Natural killer cell treated with Interleukin-12 subunit alpha and Interleukin-12 subunit beta and Interleukin-15 and Interleukin-18, amount 100 ng/mL, for 72 hours (primary cell): ENCODE measurements at places on chromosomes 3 and 15. TPM values are rescaled to one million over a fixed set of nuclear protein-coding genes. Genes with fewer than 3 reads are reported as not detected.

Gene COL6A5
- not detected for total RNA-seq

GRCh38 chr3:43212914-43213611, 73.3 kb upstream of the SNRK start:
- no peak for DNase-seq

DNA sequence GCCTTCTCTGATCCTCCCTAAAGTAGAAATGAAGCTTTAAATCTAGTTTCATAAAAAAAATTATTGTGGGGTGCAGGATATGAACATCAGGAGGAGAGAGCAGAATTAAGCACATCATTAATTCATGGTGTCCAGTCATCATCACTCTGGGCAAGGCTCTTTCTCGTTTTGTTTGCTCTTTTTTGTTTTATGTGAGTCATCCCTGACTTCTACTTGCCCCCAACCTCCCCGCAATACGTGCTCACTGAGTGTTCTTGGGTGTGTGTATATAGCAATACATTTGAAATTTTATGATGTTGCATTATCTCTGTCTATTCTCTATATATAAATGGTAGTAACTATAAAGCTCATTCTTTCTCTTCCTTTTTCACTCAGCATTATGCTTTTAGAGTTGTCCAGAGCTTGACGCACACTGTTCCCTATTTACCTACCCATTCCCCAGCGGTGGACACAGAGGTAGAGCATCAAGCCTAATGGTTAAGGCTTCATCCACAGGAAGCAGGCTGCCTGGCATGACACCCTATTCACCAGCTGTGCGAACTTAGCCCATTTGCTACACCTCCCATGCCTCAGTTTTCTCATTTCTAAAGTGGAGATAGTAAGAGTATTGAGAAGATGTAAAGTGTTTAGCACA, 72.3 kb downstream of the CD200R1L start:
- DNase-seq: no peak

DNA sequence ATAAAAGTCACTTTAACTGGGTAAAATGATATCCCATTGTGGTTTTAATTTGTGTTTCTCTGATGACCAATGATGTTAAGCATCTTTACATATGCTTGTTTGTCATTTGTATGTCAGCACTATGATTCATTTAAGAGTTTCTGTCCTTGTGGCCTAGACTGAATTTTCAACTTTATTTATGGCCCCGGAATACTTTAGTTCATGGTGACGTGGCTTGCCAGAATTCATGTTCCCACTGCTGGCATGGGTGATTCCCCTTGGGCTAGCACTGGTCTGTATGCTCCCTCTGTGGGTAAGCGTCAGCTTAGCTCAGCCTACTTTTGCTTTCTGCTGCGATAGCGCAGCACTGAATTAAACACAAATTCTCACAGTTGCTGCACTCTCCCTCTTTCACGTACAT, 436.3 kb upstream of the SGO1 start:
- no peak for DNase-seq
